ENCODE measurements at places on chromosomes 3 and 15.

GRCh38 chr3:106398891-106399600 is 530.2 kb upstream of the CBLB start:
- DNase-seq: no peak

- DNase-seq: no peak
Observed at GRCh38 chr15:45151998-45152828, 22.4 kb downstream of the DUOX1 start.

DNA sequence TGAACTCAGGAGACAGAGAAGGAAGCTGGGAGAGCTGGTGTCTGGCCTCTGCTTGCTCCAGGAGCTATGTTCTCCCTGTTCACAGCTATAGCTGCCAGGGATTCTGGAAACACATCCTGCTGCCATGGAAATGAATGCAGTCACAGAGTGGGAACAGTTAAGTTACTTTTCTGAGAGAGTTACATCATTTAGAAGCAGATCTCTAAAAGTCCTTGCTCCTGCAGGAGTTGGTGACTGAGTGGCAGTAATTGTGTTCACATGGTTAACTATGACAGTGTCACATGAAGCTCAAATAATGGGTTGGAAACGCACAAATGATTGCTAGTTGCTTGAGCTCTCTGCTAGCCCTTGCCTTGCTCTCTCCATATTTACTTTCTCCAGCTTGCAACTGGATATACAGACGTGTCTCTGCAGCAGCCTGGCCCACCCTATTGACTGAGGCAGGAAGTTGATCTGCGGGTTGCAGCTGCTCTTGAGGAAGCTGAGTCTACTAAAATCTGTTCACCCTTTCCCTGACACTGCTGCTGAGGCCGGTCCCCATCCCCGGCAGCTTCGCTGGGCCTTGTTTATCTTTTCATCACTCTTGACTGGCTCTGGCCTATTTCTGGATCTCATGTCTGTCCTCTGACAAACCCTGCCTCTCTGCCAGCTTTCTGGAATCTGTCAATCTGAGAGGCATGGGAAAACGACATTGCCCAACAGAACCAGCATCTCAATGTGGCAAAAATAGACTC is 16.7 kb upstream of the ISLR start:
- DNase-seq: peak; percentile 27

GRCh38 chr3:23071758-23072157 is 131.4 kb upstream of the UBE2E2 start:
- DNase-seq: no peak

GRCh38 chr3:171028025-171028778 is 1.7 kb upstream of the SLC2A2 start:
- DNase-seq: no peak

DNA sequence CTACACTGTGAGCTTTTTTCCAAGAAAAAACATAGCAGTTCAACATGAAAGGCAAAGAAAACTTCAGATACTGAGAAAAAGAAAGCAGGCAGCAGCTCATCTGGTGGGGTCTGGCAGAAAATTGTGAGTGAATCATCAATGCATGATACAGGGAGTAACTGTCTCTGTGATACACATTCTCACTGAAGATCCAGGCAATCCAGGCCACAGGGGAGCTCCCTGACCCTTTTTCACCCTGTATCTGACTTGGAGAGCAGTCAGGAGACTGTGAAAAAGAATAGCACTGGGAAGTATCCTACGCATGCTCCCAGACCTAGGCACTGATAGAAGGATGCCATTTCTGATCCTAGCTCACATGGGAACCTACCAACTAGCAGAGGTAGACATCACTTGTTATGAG is 269.8 kb downstream of the MBNL1 start:
- DNase-seq: no peak

DNA sequence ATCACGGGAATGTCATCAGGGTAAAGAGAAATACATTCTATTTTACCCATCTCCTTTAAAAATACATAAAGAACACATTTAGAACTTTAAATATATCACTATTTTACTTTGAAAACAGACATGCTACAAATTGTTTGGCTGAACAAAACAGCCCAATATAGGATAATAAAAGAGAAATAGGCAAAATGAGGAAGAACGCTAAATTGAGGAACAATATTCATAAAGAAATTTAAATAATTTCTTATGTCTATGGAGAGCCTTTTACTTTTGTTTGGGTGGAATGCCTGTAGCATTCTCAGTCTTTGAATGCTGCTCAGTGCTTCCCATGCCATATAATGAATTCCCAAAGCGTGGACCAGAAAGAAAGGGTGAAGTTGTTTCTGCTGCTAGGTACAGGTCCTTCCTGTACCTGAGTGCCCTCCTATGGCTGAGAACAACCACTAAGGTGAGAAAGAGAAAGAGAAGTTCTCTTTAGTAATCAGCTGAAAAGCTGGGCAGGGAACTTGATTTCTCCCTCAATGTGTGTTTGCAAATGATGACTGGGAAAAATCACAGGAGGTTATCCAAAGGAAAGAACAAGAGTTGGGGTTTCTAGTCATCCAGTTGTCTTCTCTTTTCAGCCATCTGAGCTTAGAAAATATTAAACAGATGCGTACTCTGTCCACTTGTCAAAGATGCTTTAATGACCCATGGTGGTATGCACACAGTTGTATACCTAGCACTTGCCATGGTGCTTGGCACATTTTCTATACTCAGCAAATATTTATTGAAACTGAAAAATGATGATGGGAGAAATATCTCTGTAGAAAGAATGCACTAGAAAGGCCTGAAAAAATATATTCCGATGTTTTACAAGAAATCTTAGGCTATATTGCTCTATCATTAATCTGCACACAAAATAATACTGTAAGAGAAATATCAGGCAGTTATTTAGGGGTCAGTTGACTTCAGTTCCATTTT is 404.6 kb downstream of the TIGIT start:
- no peak for DNase-seq

DNA sequence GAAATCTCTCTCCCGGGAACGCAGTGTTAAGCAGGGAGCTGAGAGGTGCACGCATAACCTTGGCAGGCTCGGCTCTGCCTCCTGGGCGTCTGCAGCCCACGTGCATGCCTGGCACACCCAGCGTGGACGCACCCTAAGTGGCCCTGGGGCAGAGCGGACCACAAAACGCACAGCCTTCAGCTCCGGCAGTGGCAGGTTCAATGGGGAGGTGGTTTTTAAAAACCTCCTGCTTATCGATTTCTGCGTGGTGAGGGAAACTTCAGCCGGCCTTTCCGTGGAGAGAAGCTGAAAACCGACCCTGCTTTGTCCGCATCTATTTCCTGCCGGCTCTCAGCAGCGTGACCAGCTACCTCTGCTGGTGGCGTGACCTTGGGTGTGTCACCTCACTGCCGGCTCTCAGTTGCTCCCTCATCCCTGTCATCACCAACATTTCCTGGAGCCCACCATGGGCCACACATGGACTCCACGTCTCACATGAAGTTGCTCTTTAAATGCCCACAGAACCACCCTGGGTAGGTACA is 134.8 kb upstream of the MEF2A start:
- no peak for DNase-seq

GRCh38 chr3:175598740-175599139 is 739.6 kb downstream of the NAALADL2 start:
- DNase-seq: no peak

DNA sequence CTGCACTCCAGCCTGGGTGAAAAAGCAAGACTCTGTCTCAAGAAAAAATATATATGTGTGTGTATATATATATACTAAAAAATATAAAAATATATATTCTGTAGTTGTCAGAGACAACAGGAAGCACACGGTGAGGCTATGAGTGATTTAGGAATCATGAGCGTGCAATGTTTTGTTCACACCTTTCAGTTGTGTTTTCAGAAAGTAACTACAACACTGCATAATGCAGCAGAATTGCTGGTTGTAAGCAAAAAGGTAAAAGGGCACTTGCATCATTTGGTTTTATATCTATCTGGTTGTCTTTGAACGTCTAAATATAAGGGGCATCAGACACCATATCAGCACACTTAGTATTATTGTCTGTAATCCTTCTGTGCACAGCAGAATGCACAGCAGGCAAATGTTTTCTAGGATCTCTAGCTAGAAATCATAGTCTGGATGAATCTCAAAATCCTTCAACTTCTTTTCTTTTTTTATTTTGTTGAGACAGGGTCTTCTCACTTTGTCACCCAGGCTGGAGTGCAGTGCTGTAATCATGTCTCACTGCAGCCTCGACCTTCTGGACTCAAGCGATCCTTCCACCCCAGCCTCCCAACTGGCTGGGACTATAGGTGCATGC is 44.8 kb downstream of the CCR3 start:
- DNase-seq: no peak

GRCh38 chr3:126284258-126284904 is 72.8 kb downstream of the KLF15 start:
- no peak for DNase-seq

GRCh38 chr15:65020419-65020818 is 9.0 kb downstream of the MTFMT start:
- no peak for DNase-seq

GRCh38 chr3:131350506-131350905 is 31.1 kb upstream of the NUDT16 start:
- DNase-seq: no peak
